ENCODE measurements at places on chromosomes 4 and X.

GRCh38 chrX:69083361-69083760 is 81.9 kb downstream of the PJA1 start:
- no peak for DNase-seq

DNA sequence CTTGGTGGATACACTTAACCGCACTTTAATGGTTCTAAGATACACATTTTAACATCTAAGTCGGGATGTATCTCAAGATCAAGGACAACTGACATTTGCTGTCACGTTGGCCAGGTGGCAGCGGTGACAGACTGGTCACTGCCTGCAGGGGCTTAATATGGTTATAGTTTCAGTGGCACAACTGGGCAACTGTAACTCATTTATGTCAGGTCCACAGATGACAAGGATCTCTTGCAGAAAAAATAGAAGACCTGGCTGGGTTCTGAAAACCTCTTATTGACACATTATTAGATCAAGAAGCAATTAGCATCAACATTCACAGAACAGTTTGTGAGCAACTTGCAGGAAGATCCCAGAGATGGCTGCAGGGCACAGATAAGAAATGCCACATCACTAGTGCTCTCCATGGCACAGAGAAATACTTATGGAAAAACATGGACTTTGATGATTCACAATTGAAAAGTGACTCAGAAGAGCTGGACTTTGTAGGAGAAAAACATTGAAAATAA is 99.6 kb upstream of the SORBS2 start:
- no peak for DNase-seq

DNA sequence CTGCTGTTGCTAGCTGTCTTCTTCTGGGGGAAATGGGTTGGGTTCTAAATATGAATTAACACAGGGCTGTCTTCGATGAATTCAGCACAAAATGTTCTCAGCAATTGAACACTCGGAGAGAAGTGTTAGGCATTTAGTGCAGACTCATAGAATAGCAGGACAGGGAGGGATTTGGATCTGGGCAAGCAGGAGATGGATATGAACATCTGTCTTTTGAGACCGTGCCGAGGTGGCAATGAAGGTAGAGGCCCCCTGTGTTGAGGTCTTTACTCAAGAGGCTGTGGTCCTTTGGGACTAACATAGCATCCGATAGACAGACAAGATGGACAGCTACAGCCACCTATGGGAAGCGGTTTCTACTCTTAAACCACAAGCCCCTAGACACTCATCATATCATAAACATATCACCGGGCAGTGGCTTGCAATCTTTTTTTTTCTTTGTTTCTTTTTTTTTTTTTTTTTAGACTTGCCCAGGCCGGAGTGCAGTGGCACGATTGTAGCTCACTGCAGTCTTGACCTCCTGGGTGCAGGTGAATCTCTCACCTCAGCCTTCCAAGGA is 6.7 kb downstream of the CD99 start:
- DNase-seq: no peak

DNA sequence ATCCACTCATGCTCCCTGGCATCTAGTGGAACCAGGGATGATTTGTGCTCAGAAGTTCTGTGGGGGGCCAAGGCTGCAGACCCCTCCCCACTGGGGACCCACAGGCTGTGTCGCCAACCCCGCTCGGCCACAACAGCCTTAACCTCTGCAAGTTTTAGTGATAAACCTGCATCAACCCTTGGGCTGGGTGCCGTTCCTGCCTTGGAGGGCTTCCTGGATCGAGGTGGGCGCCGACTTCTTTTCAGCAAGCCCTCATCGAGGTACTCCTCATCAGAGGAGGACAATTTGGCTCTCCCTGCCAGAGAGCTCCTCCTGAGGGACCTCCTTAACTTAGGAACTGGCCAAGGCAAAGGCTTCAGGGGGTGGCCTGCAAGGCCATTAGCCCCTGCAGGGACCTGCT is 1.9 kb downstream of the SOWAHB start:
- no peak for DNase-seq

- no peak for DNase-seq
These were observed 62.4 kb upstream of the GABRQ start for GRCh38 chrX:152575331-152575730.

Data from kidney glomerular epithelial cell (primary cell).